ENCODE measurements at places on chromosomes 1 and 21. TPM values are rescaled to one million over a fixed set of nuclear protein-coding genes. Genes with fewer than 3 reads are reported as not detected.

ABCB10 gene
- 17.8 TPM for total RNA-seq

DPT gene
- not detected for total RNA-seq

RHCE gene
- total RNA-seq: 1.4 TPM

OR6N1 gene
- not detected for total RNA-seq

FABP3 gene
- total RNA-seq: 2.7 TPM

RBM11 gene
- not detected for total RNA-seq

S100A1 gene
- not detected for total RNA-seq

- DNase-seq: no peak
Measured at GRCh38 chr21:26877018-26877417, 31.8 kb upstream of the ADAMTS1 start.

DNA sequence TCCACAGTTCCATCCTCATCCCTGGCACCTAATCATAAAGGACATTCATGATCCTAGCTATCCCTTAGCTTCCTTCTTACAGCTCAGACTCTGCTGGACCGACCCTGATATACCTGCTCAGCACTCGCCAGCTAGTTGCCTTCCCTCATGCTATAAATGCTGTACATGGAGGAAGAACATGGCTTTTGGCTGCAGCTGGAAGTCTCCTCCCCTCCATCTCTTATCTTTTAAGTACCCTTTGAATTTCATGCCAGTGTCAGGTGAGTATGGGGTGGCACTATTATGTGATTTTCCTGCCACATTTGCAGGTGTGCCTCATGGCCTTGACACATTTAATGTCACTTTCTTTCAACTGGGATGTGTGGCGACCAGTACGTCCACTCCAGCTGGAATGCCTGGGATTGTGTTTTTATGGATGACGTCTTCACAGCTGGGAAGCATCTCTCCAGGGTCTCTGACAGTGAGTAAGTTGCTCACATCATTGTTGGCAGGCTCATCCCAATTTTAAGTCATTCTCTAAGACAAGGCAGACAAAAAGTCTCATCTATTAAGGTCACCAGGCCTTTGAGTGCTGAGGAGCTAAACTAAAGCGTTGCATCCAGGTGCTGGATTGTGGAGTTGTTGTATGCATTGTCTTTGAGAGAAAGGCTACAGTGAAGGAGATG is 43.4 kb downstream of the RUNX1 start:
- no peak for DNase-seq

DNA sequence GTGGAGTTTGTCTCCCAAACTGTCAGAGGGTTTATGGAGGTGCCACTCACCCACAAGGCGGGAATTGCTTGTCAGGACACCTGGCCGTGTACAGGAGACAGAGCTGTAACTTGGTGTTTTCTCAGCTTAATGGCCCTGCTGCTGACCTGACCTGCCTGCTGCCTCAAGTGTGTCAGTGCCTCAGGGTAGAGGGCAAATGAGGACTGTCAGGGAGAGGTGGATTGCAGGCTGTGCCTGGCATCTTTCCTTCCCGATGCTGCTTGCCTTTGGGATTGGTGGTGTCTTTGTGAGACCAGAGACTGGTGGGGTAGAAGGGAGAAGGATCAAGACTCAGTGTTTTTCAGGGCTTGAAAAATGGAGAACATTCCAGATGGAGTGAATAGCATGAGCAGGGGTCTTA is 31.4 kb downstream of the TMEM53 start:
- no peak for DNase-seq

DNA sequence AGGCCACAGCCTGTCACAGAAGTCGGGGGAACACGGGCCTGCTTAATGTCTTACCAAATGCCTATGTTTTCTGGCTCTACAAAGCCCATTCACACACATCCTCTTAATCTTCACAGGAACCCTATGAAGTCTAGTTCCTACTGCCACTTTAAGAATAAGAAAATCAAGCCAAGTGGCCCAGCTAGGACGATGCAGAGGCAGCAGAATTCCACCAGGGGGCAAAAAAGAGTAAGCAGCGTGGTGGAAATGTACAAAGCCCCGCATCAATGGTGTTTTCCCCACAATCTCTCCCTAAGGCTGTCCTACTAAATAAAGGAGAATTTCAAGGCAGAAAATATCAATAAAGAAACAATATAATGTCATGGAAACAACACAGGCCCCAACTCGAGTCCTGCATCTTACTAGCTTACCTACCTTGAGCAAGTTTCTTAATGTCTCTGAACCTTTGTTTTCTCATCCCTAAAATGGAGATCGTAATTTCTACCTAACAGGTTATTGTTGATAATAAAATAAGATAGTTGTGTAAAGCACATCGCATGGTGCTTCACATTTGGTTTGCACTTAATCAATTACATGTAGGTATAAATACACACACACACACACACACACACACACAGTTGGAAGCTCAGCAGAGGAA is 21.4 kb downstream of the SEC16B start:
- peak; percentile 72 for DNase-seq

DNA sequence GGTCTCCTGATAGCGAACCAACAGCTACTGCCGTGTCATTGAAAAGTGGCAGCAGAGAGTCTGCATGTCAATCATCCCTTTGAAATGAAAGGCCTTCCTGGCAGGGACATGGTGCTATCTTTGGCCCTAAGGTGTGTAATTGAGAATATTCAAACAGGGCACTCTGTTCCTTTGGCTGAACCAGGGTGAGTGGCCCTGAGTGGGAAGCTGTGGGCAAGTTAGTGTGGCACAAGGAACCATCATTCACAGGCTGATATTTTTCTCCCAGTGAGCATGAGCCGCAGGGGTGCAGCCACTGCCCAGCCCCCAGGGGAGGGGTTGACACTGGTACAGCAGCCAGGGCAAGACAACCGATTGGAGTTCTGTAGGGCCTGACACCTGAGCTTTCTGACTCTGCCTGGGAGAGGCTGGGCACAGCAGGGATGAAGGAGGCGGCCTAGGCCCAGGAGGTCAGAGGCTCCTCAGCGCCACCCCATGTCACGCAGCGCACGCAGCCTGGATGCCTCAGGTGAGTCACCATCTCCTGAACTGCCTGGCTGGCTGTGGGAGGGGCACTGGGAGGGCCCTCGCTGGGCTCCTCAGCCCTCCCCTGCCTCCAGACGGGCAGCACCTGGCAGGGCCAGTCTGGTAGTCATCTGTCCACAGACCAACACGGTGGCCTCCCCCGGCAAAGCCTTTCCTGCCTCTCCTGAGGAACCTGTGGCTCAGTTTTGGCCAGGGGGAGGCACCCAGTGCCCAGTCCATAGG is 13.2 kb downstream of the QSOX1 start:
- DNase-seq: peak; percentile 47

- peak; percentile 96 for DNase-seq
Measured at GRCh38 chr1:93680420-93681100, 1.1 kb downstream of the BCAR3 start.

- peak; percentile 86 for DNase-seq
Measured at GRCh38 chr1:179036844-179037465, 11.3 kb downstream of the FAM20B start.

DNA sequence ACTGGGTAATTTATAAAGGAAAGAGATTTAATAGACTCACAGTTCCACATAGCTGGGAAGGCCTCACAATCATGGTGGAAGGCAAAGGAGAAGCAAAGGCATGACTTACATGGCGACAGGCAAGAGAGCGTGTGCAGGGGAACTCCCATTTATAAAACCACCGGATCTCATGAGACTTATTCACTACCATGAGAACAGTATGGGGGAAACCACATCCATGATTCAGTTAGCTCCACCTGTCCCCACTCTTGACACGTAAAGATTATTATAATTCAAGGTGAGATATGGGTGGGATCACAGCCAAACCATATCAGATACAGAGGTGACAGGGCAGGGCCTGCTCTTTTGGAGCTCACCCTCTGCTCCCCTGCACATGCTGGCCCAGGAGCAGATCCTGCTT is 31.4 kb upstream of the TMEM61 start:
- no peak for DNase-seq

DNA sequence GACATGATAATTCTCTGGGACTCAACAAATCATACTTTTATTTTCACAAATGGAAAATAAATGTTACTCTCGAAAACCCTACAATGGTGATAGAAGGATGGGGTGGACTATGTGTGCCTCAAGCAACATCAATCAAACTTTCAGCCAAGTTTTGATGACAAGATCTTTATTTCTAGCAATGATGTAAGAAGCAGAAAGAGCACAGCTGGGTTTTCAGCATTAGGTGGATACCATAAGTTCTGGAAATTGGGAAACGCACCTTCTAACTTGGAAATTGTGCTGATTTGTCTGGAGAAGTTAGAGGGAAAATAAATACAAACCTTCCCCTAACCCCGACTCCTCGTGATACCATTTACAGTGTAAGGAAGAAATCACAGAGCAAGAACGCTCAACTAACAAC is 320.3 kb downstream of the PAPPA2 start:
- no peak for DNase-seq

DNA sequence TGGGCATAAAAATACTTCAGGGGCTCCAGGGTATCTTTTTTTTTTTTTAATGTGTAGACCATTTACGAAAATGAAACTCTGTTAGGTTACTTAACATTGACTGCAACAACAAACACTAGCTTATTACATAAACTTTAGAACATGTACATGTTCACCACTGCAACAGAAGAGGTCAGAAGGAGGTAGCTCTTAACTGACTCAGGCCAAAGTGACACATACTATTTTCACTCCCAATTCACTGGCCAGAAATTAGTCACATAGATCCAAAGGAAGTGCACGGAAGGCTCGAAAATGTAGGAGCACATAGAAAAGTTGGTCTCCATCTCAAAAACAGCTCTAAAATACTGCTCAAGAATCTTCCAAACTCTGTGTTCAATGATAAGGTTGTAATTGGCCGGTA is 107.2 kb downstream of the AKT3 start:
- DNase-seq: peak; percentile 87

DNA sequence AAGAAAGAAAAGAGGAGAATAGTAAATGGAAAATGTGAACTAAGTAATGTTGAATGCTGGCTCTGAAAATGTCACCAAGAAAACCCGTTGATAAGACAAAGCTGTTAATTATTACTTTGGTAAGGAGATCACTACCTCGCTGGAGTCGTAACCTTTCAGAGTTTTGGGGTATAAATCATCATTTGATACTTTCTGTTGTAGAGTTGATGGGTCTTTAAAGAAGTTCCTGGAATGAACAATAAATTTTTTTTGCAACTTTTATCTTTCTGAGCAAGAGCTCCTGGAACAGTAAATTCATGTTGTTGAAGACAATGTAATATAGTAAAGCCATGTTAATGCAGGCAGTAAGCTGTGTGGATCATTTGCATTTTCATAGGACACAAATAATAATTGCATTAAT is 46.2 kb downstream of the MAN1A2 start:
- no peak for DNase-seq

DNA sequence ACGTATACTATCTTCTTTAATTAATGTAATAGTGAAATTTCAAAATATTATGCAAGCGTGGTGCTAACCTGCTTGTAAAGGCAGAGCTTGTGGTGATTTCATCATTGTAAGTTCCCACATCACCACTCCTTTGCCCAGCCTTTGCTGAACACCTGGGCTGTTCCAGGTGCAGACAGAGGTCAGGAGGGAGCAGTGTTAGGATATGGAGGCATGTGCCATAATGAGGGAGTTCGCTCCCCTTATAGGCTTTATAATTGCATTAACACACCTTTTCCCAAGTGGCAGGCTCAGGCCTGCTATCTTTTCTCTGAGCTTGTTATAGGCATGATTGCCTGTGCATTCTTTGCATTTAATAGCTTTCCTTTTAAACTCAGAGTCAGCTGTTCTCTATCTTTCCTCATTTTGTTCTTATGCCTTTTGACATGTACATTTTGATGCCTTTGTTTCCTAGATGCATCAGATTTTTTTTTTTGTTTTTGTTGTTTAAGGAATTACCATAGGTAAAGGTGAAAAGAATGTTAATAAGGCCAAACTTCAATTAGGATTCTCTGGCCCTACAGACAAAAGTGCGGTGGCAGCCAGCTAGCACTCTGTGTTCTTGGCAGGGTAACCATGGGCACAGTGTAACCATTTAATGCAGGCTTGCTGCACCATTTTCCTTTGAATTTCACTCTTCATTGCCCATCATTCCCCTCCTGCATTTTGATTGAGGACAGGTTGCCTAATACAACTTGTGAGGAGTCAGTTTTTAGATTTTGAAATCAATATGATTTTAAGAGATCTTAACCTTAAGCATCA is 12.6 kb downstream of the NPL start:
- DNase-seq: no peak

- no peak for DNase-seq
Measured at GRCh38 chr21:40803101-40803500, 43.9 kb downstream of the DSCAM start.

DNA sequence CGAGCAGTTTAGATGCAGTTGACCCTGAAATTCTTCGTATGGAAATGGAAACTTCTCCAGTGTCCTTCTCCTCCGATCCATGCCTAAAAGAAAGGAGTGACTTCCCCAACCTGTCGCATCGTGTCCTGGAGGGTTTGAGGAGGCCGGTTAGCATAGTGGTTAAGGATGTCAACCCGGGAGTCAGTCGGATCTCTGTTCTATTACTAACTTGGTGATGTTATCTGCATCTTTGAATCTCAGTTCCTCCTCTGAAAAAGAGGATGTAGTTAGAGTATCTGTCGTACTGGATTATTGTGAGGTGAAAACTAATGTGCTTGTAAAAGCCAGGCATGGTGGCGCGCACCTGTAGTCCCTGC is 684 bp downstream of the ZBTB8B start:
- DNase-seq: no peak

- no peak for DNase-seq
Measured at GRCh38 chr1:158286941-158287346, 2.8 kb upstream of the CD1C start.

DNA sequence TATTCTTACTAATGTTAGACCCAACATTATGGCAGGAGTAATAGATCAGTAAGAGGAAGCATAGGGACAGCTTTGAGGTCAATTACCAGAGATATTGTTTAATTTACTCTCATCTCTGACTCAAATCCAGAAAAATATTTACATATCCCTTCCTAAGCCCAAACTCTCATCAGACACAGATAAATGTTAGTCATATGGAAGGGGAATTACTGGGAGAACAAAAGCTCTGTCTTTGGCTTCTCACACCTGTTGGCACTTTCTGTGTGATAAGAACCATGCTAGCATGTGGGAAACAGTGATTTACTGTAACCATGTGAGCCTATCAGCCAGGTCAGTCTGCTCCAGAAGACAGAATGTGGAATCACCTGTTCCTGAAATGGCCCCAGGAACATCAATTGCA is 72.4 kb downstream of the DUSP10 start:
- DNase-seq: no peak

DNA sequence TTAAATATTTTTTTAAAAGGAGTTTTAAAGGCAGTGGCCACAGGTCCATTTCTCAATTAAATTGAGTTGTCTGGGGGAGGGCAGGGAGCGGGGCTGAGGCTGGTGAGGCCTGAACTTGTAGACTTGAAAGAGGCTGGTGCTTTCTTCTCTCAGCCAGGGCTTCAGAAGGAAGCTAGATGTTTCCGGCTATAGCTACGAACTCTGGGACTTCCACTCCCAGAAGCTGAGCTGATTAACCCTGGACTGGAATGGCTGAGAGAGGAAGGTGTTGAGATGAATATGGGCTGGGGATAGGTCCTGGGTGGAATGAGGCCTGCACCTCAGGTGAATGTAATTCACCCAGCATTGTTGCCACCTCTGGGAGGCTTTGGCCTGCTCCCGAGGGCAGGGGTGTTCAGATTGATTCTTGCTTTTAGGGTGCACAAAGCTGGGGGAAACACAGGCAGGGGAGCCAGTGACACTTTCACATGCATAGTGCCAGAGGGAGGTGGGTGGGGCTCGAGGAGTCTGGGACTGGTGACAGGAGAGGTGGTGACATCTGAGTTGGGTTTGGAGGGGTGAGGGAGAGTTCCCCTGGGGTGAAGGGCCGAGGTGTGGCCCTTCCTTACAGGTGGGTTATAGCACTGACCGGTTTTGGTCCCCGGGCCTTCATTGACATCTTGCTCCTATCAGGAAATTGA is 18.2 kb downstream of the LDLRAP1 start:
- no peak for DNase-seq

Data from M059J (cell line).